Stimulated activated CD4-positive, alpha-beta T cell treated with anti-CD3 and anti-CD28 coated beads, Interleukin-12 subunit alpha, Interleukin-12 subunit beta, amount 100 ng/mL, for 48 hours (primary cell): ENCODE measurements at places on chromosomes 13 and 19.

DNA sequence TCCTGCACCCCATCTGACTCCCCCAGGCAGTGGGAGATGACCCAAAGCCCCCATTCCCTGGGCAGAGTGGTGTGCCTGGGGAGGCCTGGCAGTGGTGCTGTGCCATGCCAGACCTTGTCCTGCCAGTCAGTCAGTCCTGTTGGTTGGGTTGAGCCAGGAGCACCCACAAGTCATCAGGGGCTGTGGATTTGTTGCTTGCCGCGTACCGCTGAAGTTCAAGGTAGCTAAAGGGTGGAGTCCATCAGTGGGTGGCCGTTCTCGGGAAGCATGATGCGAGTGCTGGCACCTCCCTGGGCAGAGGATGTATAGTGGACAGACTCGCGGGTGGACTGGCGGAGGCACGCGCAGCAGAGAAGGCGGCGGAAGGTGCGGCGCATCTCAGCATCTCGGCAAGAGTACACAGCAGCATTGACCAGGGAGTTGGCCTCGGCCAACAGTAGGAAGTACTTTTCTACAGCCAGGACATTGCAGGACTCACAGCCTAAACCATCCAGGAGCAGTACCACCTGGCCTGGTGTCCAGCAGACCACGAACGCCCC, 3.9 kb downstream of the LPAR2 start:
- no peak for DNase-seq

DNA sequence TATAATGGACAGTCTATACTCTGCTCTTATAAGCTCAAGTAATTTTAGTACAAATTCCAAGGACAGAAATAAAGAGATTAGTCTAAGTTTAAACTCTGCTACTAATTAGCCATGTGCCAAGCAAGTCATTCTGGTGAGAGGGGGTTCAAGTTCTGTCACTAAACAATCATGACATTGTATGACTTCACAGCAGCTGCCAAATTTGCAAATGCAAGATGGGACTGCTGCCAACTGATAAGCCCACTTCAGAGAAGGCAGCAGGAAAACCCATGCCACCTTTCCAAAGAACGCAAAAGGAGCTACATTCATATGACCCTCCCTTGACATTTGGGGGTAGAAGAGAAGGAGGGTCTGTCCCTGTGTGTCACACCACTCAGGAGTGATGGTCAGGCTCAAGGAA, 60.7 kb upstream of the RFXAP start:
- no peak for DNase-seq

DNA sequence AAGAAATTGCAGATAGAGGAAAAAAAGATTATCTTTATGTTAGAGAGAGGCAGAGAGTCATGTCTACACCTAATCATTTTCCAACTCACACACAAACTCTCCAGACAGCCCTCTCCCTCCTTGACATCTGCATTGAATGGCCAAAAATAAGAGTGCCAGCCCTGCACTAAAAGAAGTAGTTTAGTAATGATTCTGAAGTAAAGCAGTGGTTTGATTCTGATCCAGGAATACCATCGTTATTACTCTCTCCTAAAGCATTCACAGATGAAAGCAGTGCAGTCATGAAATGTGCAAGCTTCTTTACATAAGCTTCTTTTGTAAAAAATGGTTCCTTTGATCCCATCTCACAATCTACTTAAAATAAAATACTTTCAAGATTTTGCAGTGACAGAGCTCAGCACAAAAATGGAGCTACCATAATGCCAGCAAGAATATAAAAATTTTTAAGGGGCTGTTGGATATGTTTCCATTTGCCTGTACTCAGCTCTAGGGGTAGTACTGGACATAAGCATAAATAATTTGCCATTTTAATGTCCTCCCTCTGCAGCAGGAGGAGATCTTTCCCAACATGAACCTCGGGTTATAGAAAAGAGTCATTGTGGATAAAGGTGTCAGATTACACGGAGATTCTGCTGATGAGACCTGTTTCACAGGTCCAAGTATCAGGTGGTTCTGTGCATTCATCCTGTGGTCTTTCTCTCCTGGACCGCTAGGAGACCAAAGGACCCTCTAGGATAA, 406.3 kb downstream of the DCT start:
- no peak for DNase-seq

GRCh38 chr19:58385313-58385890, 1.7 kb upstream of the RPS5 start:
- no peak for DNase-seq

DNA sequence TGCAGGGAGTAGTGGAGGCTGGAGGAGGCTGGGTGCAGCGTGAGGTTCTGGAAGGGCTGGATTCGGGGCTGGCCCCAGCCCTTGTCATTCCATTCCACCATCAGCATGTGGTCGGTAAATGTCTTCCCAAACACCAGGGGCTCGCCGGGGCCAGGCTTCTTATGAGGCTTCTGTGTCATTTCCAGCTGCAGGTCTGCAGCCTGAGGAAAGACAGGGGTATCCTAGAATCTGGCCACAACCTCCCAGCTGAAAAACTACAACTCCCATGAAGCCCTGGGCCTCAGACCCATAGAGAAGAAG, 4.4 kb downstream of the BCAT2 start:
- no peak for DNase-seq
